ENCODE measurements at places on chromosomes 13 and 19.

DNA sequence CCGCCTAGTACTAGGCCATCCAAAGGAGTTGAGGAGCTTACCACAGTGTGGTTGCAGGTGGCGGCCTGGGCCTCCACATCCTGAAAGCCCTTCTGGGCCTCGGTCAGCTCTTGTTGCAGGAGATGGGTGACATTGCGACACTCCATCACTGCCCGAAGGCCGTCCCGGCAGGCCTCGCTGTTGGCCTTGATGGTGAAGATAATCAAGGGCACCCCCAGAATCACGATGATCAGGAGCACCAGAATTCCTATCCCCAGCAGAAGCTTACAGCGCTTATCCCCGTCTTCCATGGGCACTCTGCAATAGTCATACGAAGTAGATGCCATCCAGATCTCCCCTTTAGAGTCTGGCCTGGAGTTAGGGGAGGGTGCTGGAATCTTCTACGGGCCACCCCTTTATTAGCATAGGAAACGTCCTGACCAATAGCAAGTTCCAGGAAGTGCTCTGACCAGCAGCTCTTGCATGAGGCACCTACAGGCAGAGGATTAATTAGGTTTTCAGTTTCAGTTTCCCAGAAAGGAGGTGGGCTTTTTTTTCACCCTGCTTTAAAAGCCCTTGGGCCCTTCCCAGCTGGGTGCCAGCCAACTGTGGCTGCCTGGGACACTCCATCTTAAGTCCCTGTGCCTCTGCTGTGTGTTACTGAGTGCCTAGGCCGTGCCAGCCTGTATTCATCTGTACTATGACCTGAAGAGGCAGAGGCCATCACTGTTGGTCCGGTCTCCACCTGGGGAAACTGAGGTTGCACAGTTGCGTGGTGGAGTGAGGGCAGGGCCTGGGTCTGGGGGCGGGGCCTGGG, at the start of gene BST2:
BST2 (minus strand) TSS at position 381 of the 796 bp plus-strand sequence; CDS start at position 326, 55 bp downstream.
- no peaks in the 10 kb centered on the region for H3K36me3 ChIP-seq
- no peaks in the 10 kb centered on the region for H3K27me3 ChIP-seq
- H3K4me3 ChIP-seq = peak within 1 kb of the TSS; percentile 50
- H3K4me1 ChIP-seq = peaks cover 4% of the 10 kb centered on the region
- DNase-seq = no peak
- H3K27ac ChIP-seq = no peak within 1 kb of the TSS

DNA sequence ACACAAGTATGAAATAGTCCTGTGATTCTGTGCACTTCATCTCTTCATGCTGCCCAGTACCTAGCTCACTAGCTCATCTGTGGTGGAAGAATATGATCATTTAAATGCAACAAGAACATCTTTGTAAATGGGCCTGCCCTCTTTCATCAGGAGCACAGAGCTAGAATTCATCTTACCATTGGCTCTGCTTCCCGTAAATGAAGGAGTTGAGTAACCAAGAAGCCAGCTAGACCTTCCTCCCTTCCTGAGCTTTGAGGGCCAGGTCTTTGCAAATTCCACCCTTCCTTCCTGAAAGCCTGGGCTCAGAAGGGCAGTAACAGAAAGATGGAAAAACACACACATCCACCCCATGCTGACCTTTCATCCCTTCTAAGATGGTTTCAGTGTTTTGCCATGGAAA, 82.0 kb downstream of the FRY start:
- no peaks in the 10 kb centered on the region for H3K27me3 ChIP-seq
- H3K27ac ChIP-seq = no peak overlapping the region
- H3K4me1 ChIP-seq = no peaks in the 10 kb centered on the region

- peaks cover 29% of the 10 kb centered on the region for H3K36me3 ChIP-seq
- DNase-seq = no peak
- H3K27ac ChIP-seq = no peak overlapping the region
- no peaks in the 10 kb centered on the region for H3K27me3 ChIP-seq
These were observed 12.4 kb downstream of the DPP9 start for GRCh38 chr19:4711211-4711610.

- no peaks in the 10 kb centered on the region for H3K4me1 ChIP-seq
- no peaks in the 10 kb centered on the region for H3K36me3 ChIP-seq
- no peak for DNase-seq
- H3K27ac ChIP-seq = no peak overlapping the region
These were observed 536 bp downstream of the UBA2 start for GRCh38 chr19:34428549-34429285.

DNA sequence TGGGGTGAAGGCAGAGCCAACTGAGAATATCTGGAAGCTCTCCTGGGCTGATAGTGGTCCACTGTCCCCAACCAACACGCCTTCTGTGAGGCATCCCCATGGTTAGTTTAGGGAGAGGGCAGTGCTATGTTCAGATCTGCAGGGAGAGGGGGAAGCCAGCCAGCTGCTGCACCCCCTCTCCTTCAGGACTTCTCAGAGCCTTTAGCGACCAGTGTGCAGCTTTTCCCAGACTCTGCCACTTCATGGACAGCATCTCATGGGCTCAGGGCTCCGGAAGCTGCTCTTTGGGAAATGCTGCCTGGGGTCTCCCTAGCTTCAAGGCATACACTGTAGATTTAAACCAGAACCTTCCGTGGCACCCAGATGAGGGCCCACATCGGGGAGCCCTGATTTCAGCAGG, 33.5 kb downstream of the TMED1 start:
- no peaks in the 10 kb centered on the region for H3K4me1 ChIP-seq
- no peak for DNase-seq
- peaks cover 13% of the 10 kb centered on the region for H3K36me3 ChIP-seq

GRCh38 chr13:37685206-37685605, 86.6 kb upstream of the POSTN start:
- no peaks in the 10 kb centered on the region for H3K27me3 ChIP-seq
- H3K36me3 ChIP-seq = no peaks in the 10 kb centered on the region
- no peak for DNase-seq
- H3K4me3 ChIP-seq = no peak overlapping the region

DNA sequence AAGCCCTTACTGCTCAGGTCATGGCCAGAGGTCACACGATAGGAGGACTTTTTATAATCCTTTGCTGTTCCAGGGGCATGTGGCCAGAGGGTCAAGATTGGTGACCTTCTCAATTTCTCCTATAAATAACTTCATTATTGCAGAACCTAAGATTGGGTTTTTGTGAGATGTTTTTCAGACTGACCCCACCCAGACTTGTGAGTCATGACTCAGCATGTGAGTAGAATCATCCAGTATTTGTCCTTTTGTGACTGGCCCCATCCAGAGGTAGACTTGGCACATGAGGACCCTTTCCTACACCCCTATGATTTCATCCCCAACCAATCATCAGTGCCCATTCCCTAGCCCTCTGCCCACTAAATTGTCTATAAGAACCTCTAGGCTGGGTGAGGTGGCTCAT, 84.5 kb upstream of the ABCC4 start:
- no peaks in the 10 kb centered on the region for H3K4me1 ChIP-seq
- no peak overlapping the region for H3K4me3 ChIP-seq
- H3K36me3 ChIP-seq = no peaks in the 10 kb centered on the region
- H3K27ac ChIP-seq = no peak overlapping the region
- no peaks in the 10 kb centered on the region for H3K27me3 ChIP-seq

DNA sequence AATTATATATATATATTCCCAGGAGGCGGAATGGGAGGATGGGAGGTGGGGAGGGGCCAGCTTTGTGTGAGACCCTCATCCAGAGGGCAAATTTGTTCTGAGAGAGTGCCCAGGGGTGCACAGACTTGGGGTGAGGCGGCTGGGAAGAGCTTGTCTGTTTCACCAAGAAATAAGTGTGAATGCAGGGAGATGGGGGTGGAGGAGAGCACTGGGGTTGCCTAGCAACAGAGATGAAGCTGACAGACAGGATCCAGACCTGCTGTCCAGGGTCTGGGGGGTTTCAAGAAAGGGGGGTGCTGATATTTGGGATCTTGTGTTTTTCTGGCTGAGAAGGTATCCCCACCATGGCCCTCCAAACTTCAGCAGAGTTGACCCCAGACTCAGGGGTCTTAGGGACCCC, 18.6 kb upstream of the TNFAIP8L1 start:
- H3K27me3 ChIP-seq = no peaks in the 10 kb centered on the region
- no peak overlapping the region for H3K27ac ChIP-seq
- DNase-seq = no peak
- no peak overlapping the region for H3K4me3 ChIP-seq
- no peaks in the 10 kb centered on the region for H3K36me3 ChIP-seq

- no peaks in the 10 kb centered on the region for H3K36me3 ChIP-seq
- H3K27ac ChIP-seq = no peak overlapping the region
- no peak for DNase-seq
These were observed 1.1 kb upstream of the ZNF444 start for GRCh38 chr19:56139847-56140582.

DNA sequence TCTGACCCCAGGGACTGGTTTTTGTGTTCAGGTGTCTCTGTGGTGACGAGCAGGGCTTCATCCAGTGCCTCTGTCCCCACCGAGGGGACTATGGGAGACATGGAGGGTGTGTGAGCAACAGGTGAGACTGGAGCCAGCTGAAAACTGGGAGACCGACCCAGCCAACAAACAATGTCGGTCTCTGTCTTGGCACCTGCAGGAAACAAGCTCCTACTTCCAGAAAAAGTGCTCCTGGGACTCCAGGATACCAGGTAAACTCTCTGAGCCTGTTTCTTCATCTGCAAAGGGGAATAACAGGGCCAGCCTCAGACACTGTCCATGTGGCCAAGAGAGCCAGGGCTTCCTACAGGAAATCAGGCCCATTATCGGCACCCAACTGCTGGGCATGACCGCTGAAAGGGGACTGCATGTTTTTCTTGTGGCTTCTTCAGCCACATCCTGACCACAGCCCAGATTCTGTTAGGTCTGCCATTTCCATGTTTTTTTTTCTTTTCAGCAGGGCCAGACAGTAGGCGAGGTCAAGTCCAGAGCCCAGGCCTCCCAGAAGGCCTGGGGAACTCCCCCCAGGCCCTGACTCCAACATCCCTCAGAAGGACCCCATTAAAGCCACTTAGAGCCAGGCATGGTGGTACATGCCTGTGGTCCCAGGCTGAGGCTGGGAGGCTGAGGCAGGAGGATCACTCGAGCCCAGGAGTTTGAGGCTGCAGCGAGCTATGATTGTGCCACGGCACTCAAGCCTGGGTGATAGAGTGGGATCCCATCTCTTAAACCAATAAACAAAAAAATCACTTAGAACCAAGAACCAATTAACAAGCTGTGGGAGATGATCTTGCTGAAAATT, 836 bp upstream of the BST2 start:
- H3K36me3 ChIP-seq = no peaks in the 10 kb centered on the region
- H3K4me3 ChIP-seq = no peak overlapping the region
- no peaks in the 10 kb centered on the region for H3K27me3 ChIP-seq
- H3K27ac ChIP-seq = no peak overlapping the region

GRCh38 chr13:112881656-112882554, 87.1 kb upstream of the MCF2L start:
- H3K36me3 ChIP-seq = peaks cover 29% of the 10 kb centered on the region
- no peaks in the 10 kb centered on the region for H3K4me1 ChIP-seq
- no peaks in the 10 kb centered on the region for H3K27me3 ChIP-seq

DNA sequence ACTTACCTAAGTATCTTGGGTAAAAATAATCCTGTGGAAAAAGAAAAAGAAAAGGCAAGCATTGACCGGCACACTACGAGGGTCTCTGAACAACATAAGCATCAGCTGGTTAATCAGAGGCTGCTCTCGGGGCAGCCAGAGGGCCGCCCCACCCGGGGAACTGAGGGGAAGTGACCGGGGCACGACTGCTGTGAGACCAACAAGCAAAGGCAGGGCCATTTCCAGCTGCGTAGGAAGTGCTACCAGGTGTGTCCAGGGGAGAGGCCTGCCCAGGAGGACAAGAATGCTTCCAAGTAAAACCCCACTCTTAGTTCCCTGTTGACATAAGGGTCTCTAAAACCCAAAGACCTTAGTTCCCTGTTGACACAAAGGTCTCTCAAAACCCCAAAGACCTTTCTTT, 15.9 kb downstream of the GAS6 start:
- no peaks in the 10 kb centered on the region for H3K27me3 ChIP-seq
- H3K4me1 ChIP-seq = no peaks in the 10 kb centered on the region
- no peak overlapping the region for H3K4me3 ChIP-seq
- H3K27ac ChIP-seq = no peak overlapping the region
- H3K36me3 ChIP-seq = no peaks in the 10 kb centered on the region

DNA sequence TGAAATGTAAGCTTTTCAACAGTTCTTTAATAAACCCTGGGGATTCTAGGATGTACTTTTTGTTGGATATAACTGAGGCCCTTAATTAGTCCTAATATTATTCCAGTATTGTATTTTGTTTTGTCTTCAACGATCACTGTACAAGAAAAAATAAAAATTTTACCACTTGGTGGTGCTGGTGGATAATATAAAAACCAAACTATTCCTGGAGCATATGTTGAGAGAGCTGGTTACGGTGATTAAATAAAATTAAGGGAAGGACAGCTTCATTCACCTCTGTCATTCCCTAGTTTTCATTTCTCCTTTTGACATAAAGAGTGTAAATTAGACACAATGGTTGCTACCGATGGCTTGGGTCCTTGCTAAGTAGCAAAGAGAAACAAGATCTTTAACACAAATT, 598.6 kb upstream of the PCDH20 start:
- no peak overlapping the region for H3K27ac ChIP-seq
- H3K36me3 ChIP-seq = no peaks in the 10 kb centered on the region
- no peak for DNase-seq
- H3K27me3 ChIP-seq = no peaks in the 10 kb centered on the region
- H3K4me3 ChIP-seq = no peak overlapping the region
- H3K4me1 ChIP-seq = no peaks in the 10 kb centered on the region

DNA sequence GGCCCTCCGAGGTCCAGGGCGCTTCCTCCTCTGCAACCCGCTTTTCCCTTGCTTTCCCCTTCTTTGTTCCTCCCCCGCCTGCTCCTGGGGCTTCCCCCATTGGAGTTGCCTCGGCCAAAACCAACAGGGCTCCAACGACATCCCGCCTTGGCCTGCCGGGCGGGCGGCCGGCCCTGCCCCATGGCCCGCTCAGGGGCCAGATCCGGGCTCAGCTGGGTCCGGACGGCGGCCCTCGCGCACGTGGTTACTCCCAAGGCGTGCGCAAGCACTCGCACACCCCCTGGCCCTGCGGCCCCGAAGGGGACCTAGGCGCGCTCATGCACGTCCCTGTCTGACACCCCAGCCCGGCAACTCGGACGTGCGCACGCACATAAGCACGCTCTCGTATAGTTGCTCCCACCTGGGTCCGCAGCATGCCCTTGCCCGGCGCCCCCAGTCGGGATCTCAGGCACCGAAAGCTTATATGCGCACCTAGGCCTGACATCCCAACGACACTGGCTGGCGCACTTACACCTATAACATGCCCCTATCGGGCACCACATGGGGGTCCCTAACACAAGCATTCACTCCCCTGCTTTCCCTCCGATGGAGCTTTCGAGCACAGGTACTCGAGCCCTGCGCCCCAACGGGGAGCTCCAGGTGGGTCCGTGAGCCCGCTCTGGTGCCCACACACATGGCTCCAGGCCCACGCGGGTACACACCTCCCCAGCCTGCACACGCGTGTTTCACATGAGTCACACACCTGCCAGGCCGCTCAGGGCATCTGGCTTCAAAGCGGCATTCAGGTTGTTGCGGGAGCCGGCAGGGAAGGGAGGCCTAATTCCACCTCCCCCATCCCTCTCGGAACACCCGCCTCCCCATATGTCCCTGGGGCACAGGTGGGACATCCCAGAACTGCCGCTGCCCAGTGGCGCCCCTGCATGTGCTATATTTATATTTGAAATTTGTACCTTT, 15.0 kb downstream of the NFIX start:
- peaks cover 79% of the 10 kb centered on the region for H3K27me3 ChIP-seq
- H3K27ac ChIP-seq = no peak overlapping the region
- no peak for DNase-seq
- H3K4me1 ChIP-seq = peaks cover 14% of the 10 kb centered on the region
- H3K36me3 ChIP-seq = no peaks in the 10 kb centered on the region

GRCh38 chr13:45206340-45206739, 5.5 kb upstream of the KCTD4 start:
- H3K36me3 ChIP-seq = no peaks in the 10 kb centered on the region
- H3K27me3 ChIP-seq = no peaks in the 10 kb centered on the region
- DNase-seq = no peak
- H3K4me3 ChIP-seq = no peak overlapping the region
- H3K27ac ChIP-seq = no peak overlapping the region
- H3K4me1 ChIP-seq = no peaks in the 10 kb centered on the region
